Activated T-cell treated with anti-CD3 and anti-CD28 coated beads, Interleukin-2, amount 50 U/mL, for 4 hours (primary cell): ENCODE measurements at places on chromosomes 12 and 14. TPM values are rescaled to one million over a fixed set of nuclear protein-coding genes. Genes with fewer than 3 reads are reported as not detected.

NEUROD4 gene
- total RNA-seq = not detected

EPS8 gene
- 1.4 TPM for total RNA-seq

SBNO1 gene
- total RNA-seq = 40.9 TPM

CPNE6 gene
- total RNA-seq = not detected

FAIM2 gene
- not detected for total RNA-seq

DNA sequence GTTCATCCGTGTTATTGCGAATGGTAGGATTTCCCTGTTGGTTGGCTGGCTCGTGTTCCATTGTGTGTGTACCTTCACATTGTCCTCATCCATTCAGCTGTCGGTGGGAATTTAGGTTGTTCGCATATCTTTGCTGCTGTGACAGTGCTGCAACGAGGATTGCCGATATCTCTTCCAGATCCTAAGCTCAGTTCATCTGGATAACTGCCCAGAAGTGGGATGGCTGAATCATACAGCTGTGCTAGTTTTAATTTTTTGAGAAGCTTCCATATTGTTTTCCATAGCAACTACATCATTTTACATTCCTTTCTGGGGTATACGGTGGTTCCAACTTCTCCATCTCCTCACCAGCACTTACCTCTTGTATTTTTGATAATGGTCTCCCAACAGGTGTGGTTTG is 292.8 kb upstream of the SFSWAP start:
- DNase-seq = no peak

DNA sequence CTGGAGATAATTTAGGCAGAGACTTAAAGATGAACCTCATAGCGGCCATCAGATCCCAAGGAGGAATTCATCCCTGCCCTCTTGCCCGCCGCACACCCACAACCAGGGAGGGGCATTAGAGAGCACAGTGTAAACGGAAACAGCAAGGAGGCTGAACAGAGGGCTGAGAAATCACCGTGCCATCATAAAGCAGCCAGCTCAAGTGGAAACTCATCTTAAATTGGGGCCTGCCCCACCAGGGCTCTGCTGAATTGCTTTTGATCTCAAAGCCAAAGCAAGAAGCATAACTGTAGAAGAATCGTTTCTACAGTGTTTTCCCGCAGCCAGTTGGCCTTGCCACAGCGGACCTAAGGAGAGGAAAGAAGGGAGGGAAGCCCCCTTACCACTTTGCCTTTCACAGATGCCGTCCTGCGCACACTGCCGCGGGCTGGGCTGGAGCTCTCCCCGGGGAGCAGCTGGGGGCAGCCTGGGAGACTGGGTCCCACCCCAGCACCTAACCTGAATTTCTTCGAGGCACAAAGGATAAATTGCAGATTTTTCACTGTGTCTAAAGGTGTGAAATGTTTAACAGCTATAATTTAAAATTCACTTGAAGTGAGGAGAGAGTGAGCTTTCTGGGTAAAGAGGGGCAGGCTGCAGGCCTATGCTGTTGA is 51.8 kb upstream of the MMP17 start:
- no peak for DNase-seq

GRCh38 chr14:33592297-33592696 is 358.6 kb downstream of the EGLN3 start:
- DNase-seq = no peak
